ENCODE measurements at places on chromosomes 5 and 9.

GRCh38 chr9:109585796-109586195, 87.7 kb upstream of the PTPN3 start:
- DNase-seq = no peak

DNA sequence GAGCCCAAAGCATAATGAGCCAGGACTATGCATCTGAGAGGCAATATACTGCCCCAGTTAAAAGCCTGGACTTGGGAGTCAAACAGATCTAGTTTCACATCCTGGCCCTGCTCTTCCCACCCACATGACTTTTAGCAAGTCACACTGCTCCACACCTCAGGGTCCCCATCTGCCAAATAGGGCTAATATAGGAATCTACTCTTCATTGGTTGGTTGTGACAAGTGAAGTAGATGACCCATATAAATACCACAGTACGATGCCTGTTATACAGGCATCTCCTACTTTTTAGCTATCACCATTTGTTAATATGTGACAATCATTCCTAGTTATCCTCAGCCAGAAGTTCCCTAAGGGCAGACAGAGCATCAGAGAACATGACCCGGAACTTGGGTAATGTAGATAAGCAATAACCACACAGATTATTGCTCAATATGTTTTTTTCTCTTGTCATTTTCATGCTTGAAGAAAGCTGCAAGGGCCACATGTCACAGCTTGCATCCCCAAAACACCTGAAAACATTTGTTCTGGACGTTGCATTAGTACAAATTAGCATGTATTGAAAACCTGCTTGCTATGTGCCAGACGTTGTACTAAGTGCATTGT, 20.4 kb downstream of the ADAM19 start:
- no peak for DNase-seq

- peak; percentile 36 for DNase-seq
Measured at GRCh38 chr9:92715488-92716231, 45.7 kb upstream of the IPPK start.

GRCh38 chr5:168843277-168844015, 264.3 kb upstream of the PANK3 start:
- DNase-seq = peak; percentile 83

- DNase-seq = no peak
Measured at GRCh38 chr5:179800696-179801201, 5.9 kb downstream of the MGAT4B start.

GRCh38 chr5:61280205-61280604, 51.9 kb upstream of the ZSWIM6 start:
- peak; percentile 91 for DNase-seq
